ENCODE measurements at places on chromosomes 2 and 18. TPM values are rescaled to one million over a fixed set of nuclear protein-coding genes. Genes with fewer than 3 reads are reported as not detected.

Gene TYMS
- total RNA-seq, result 149 TPM

Gene CCT4
- 350 TPM for total RNA-seq

Gene C2orf72
- not detected for total RNA-seq

Gene TMEM37
- 1.2 TPM for total RNA-seq

Gene PDE1A
- 0.30 TPM for total RNA-seq

Gene C1GALT1C1L
- 4.6 TPM for total RNA-seq

Gene WNT10A
- 1.2 TPM for total RNA-seq

Gene DNAJC5G
- total RNA-seq, result not detected

Gene ABCG5
- not detected for total RNA-seq

Gene CCDC121
- 2.9 TPM for total RNA-seq

Gene SLC9A2
- total RNA-seq, result 13.4 TPM

Gene ODC1
- 40.5 TPM for total RNA-seq

Gene PUS10
- total RNA-seq, result 4.5 TPM

Gene ITGB6
- 24.3 TPM for total RNA-seq

Gene GALNT3
- 33.1 TPM for total RNA-seq

Measured in PC-9 (cell line).